ENCODE measurements at places on chromosomes 7 and 10.
A peak's percentile ranks its signal among the peaks of the same experiment; 100 is the strongest.

DNA sequence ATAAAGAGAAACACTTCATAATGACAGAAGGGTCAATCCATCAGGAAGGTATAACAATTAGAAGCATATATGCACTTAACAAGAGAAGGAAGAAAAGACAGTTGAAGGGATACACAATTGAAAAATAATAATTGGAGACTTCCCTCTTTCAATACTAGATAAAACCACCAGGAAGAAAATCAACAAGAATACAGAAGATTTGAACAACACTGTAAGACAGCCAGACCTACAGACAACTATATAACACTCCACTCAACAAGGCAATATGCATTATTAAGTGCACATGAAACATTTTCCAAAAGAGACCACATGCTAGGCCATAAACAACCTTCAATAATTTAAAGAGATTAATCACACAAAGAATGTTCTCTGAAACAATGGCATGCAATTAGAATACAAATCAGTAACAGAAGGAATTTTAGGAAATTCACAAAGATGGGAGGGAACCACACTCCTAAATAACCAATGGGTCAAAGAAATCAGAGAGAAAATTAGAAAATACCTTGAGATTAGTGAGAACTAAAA, 35.1 kb downstream of the ZNF438 start:
- DNase-seq, result no peak

DNA sequence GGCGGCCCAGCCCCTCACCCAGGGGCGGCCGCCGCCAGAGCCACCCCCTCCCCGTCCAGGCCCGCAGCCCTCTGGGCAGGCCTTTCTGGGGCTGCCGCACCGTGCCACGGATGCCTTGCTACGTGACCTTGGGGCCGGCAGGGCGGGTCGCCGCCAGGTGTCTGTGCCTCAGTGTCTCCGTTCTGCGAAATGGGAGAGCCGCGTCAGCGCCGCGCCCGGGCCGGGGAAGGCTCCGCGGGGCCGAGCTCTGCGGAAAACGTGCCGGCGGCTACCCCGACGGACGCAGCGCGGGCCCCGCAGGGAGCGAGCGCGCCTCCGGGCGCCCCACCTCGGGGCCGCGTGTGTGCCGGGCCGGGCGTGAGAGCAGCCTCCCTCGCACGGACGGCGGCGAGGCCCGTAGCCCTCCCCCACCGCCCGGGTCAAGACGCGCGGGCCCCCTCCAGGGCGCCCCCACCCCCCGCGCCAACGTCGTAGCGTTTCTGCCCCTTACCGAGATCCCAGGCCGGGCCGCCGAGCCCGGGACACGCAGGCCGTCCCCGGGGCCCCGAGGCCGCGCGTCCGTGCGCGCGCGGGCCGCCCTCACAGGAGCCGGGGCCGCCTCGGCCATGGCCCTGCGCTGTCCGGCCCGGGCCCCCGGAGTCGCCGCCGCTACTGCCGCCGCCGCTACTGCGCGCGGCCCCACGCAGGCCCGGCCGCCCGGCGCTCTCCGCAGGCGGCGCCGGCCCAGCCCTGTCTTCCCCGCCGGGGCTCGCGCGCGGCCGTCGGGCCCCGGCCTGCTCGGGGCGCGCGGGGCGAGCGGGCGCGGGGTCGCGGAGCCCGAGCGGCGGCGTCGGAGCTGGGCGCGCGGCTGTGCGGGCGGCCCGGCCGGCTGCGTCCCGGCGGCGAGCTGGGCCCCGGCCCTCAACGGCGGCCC, 1.1 kb downstream of the ZNF777 start:
- no peak for DNase-seq

- no peak for DNase-seq
Observed at GRCh38 chr10:103040418-103040817, 122.3 kb downstream of the CNNM2 start.

GRCh38 chr7:24877790-24878311, 102.1 kb downstream of the OSBPL3 start:
- DNase-seq, result peak; percentile 2

DNA sequence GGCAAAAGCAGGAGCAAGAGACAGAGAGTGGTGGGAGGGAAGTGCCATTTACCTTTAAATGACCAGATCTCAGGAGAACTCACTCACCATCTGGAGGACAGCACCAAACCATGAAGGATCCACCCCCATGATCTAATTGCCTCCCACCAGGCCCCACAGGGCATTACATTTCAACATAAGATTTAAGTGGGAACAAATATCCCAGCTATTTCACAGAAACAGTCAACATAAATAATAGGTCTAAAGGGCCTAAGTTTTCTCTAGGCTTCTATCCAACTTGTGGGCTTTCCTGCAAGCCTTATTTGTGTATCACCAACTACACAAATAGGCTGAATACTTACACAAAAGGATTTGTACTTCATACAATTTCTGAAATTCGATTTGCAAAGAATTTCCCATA, 196.8 kb upstream of the POT1 start:
- DNase-seq, result no peak

- no peak for DNase-seq
Observed at GRCh38 chr7:631964-632830, 94.3 kb upstream of the DNAAF5 start.

GRCh38 chr10:43294241-43294658, 27.4 kb upstream of the RASGEF1A start:
- peak; percentile 77 for DNase-seq

DNA sequence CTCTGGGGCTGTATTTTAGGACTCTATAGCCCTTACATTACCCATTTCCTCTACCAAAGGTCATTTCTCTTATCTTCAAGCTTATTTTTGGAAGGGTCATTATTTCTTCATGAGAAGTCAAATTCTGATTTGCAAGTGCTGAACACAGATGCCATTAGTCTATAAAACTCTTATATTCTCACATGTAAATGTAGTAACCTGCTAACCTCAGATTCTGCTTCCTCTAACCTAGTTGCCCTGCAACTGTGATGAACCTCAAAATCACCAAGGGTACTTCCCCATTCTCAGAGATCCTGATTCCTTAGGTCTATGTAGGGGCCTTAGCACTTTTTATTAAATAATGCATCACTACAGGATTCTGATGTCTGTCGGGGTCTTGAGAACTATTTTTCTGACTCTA, 6.3 kb downstream of the FAS start:
- DNase-seq, result peak; percentile 57

- no peak for DNase-seq
Observed at GRCh38 chr7:20233362-20233761, 16.2 kb upstream of the MACC1 start.

All from CD4-positive, alpha-beta T cell treated with Interleukin-1 beta for 1 hour (primary cell).